ENCODE measurements at places on chromosomes 3 and 15.

- no peak for DNase-seq
These were observed 9.5 kb upstream of the CCDC80 start for GRCh38 chr3:112650482-112650881.

DNA sequence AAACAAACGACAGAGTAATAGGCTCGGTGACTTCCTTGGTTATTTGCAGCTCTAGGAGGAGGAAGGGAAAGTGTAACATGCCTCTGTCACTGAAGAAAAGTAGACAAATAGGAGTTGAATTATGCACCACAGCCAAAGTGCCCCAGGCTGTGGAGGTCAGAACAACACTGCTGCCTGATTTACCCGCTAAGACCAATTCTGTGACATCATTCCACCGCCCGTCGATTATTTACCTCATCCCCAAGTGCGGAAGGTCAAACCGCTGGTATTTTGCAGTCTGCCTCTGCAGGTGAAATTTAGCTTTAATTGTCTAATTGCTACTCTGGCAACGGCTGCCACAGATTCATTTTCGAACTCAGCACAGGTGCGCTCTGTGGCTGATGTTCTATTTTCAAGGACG, 106.3 kb upstream of the PRICKLE2 start:
- DNase-seq: no peak

DNA sequence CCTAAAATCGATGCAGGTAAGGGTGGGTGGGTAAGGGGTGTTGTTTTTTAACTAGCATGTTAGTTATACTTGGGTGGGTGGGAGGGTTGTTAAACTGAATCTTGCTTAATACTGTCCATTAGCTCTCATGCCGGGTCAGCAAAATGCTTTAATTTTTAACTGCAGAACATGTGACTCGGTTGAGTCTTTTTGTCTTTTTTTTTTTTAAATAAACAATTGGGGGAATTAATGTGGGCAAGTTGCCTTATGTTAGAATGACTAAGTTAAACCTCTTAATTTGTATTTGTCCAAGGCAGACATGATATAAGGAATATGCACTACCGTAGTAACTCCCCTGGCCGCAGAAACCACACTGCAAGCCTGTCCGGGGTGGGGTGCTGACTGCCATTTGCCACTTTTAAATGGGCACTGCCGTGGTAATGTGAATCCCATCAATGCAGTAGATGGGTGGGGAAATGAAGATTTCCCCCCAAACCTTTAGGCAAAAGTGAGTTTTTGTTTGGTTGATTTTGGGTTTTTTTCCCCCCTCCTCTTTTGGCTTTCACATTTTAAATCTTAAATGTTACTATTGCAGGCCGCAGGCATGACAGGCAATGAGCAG, 54.3 kb upstream of the CCR4 start:
- DNase-seq: no peak

DNA sequence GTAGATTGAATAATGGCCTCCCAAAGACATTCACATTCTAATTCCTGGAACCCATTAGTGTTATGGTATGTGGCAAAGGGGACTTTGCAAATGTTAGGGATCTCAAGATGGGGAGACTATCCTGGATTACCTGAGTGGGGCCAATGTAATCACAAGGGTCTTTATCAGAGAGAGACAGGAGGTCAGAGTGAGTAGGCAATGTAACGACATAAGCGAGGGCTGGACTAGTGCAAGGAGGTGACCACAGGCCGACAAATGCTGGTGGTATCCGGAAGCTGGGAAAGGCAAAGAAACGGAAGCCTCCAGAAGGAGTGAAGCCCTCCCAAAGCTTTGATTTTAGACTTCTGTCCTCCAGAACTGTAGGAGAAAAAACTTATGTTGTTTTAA, 26.5 kb upstream of the AQP9 start:
- no peak for DNase-seq

- DNase-seq: no peak
These were observed 32.3 kb downstream of the TBC1D2B start for GRCh38 chr15:78045189-78045588.

DNA sequence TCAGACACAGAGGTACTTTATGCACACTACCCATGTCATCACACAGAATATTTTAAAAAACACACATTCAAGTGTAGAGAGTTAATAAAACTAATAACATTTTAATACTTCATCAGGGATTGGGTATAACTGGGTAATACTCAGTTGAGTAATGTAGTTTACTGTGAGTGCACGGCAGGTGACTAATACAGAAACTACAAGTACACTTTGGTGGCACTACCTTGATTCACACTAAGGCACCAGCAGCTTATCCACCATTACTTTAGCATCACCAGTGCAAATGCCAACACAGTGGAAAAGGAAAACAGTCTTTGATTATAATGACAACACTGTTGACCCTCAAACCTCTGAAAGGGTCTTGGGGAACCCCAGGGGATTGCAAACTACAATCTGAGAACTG, 33.6 kb downstream of the ZNF280D start:
- DNase-seq: no peak

DNA sequence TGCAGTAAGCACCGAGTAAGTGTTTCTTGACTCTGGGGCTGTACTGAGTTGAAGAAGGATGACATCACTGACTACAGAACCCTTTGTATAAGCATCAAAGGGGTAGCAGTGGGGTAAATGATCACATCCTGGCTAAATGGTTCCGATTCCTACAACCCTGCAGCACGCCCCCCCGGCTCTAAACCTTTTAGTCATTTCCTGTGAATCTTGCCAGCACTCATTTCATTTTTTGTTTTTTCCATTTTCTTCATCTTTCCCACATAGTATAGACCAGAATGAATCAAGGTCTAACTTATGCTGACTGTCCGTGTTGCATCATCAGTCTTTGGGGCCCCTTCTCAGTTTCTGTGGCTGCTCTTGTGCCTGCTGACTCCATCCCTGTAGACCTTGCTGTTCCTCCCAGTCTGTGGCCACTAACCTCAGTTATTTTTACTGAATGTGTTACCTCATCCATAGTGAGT, 383.1 kb upstream of the TPRG1 start:
- no peak for DNase-seq

DNA sequence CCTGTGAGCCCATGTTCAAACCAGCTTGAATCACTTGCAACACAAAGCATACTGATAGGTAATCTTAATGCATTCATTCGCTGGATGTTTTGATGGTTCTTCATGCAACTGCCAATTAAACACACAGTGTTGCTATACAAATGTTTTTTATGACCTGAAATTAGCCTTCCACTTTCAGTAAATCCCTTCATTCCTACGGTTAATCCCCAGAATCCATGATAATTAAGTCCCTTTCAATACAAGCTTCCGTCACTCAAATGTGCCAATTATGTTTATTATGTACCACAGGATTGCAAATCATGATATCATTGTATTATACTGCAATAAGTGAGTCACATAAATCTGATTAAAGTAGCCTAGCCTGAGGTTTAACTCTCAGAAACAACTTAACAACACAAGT, 14.5 kb upstream of the LYZL4 start:
- DNase-seq: no peak

DNA sequence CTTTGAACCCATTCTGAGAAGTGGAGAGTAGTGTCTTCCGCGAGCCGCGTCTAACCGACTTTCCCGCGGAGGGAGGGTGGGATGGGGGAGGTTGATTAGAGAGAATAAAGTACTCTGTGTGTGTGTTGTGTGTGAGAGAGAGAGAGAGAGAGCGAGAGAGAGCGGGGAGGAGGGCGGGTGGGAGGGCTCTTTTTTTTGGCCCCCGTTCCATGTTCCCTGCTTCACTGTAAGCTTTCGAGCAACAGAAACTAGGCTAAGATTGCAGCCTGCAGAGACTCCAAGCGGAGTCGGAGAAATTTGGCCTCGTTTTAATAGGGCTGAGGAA, 1.6 kb upstream of the MEIS2 start:
- no peak for DNase-seq

GRCh38 chr3:101814835-101815234, 34.5 kb upstream of the NFKBIZ start:
- DNase-seq: no peak

GRCh38 chr15:76337696-76338485, 1.3 kb downstream of the ISL2 start:
- DNase-seq: peak; percentile 32

DNA sequence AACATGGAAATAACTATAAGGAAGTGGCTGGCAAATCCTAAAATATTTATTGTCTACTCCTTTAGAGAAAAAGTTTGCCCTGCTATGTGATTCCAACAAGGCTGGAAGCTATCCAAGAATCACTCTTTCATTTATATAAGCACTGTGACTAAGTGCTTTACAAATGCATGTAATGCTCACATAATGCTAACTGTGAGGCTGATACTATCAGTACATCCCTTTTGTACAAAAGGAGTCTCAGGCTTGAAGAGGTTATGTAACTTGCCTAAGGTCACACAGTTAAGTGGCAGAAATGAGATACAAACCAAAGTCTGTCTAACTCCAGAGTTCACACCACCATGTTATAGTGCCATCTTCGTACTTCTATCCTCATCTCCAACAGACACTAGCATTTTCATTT, 17.0 kb downstream of the TOPBP1 start:
- DNase-seq: peak; percentile 10

GRCh38 chr3:114645392-114645791, 351.6 kb downstream of the TIGIT start:
- no peak for DNase-seq

DNA sequence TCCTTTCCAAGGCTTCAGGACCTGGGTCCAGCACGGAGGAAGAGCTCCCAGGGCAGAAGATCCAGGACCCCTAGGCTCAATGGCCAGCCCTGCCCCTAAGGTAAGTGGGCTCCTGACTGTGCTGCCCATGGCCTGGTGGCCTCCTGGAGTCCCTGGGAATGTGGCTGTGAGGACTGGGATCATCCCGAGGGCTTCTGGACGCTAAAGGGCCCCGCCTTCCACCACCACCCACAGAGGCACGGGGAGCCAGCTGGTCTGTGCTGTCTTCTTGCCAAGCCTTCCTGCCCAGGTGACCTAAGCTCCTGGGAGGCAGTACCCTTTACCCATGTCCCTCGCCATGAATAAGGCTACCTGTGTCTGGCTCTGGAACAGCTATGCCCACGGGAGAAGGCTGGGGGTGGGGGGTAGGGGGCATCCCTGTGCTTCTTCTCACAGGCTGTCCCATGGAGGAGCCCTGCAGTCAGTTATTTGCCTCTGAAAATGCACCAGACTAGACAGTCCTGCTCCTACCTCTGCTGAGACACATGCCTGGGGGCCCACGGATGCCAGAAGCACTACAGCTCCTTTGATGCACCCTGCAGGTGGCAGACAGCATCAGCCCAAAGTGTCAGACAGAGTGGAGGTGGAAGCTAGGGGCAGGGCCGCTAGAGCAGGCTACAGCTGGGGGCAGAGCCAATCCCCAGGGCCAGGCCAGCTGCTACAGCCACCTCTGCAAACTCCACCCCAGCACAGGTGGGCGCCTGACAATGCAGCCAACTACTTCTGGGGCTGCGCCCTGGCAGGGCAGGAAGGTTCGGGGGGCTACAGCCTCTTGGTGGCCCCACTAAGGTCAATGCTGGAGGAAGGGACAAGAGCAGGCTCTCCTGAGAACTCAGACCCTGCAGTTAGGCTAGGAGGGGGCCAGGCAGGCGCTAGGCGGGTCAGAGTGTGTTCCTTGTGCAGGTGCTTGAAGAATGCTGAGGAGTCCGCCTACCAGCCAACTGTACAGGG, 90.9 kb downstream of the SEC22A start:
- no peak for DNase-seq

DNA sequence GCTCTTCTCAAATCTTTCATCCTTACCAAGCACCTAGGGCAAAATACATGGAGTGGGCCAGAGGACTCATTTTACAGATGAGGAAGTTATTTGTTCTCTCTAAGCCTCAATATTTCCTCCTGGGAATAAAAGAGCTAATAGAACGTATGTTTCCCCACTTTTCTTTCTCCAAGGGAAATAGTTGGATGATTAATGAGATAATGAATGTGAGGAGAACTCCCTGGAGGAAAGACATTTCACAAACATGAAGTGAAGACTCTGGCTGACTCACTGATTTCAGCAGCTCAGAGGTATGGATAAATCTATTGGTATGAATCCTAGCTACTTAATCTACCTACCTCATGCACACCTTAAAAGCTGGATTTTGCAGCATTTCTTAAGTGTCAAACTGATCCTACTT, 98.4 kb downstream of the ECT2 start:
- DNase-seq: no peak

GRCh38 chr3:191695815-191696153, 234.8 kb downstream of the PYDC2 start:
- no peak for DNase-seq

- no peak for DNase-seq
These were observed 504.4 kb downstream of the ROBO1 start for GRCh38 chr3:79263423-79263822.

DNA sequence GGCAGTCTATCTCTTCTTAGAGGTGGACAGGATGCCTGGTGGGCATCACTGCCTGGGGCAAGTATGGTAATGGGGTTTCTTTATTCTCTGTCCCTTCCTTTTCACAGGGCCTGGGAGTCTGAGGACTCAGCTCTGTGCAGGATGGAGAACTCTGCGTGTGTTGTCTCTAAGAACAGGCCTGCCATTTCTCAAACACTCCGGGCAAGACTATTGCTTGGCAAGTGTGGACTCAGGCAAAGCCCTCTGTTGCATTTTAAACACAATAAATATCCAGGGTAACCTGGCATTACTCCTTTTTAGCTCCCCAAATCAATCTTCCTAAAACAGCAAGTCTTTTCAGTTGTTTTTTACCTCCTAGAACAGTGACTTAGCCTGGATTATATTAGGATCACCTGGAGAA, 185.1 kb upstream of the ROPN1 start:
- DNase-seq: no peak

- no peak for DNase-seq
These were observed 4.9 kb upstream of the PAK6 start for GRCh38 chr15:40233727-40234577.

DNA sequence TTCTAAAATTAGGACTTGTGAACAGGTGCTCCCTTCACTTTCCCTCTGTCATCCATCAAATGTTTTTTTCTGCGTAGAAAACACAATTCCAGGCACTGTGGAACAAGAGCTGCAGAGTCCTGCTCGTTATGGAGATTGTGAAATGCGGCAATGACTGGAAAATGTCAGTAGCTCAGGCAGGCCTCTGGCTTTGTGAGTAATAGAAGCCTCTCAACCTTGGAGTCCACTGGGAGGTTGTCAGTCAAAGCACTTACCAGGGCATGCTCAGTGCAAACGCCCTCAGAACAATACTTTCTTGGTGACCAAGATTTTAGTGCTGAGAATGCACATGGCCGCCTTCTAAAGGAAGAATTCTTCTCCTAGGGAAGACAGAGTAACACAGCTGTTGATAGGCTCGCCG, 26.7 kb upstream of the MED12L start:
- DNase-seq: no peak

DNA sequence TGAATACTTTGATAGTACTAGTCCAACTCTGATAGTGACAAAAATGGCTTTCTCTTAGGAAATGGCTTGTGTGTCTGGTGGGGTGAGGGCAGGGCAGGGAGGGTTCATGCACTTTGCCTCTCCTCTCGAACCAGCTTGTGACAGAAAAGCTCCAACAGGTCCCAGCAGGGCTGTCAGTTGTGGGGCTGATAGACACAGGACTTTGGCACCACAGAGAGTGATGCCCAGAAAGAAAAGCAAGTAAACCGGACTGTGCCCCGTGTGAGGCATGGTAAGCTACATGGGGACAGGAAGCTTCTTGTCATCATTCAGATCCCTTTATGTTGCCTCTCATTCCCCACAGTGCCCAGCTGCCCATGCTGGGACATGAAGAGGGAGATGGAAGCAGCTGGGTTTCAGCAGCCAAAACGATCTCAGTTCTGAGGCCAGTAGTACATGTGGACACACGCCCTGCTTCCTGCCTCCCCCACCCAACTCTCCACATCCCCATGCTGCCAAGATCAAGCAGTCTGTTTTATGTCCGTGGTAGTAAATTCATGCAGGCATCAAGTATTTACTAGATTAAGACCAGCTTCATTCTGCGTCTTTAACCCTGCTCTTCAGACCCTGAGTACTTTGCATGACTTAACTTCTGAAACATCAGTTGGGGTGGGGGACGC, 29.7 kb upstream of the LIPC start:
- DNase-seq: no peak
